ENCODE measurements at places on chromosomes 7 and 10.

DNA sequence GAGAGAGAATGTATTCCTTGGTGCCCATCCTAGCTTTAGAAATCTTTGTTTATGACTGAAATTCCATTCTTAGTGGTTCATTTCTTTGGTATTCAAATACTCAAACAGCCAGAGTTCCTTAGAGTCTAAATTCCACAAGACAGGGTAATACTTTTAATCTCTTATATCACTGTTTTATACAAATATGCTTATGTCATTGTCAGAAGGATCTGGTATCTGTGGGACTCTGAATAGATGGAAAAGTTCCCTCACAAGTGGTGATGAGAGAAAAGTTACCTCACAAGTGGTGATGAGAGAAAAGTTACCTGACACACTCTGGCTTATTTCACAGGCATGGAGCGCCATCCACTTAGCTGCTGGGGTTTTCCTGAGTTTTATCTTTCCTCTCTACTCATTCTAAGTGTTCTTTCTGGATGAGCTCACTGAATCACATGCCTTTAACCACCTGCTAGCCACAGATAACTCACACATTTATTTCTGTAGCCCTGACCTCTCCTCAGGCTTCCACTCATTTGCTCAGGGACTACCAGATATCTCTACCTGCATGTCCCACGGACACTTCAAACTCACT lies 784.0 kb downstream of the SUGCT start:
- no peak for DNase-seq

- no peak for DNase-seq
These were observed 144.7 kb downstream of the PFKFB3 start for GRCh38 chr10:6347391-6347951.

DNA sequence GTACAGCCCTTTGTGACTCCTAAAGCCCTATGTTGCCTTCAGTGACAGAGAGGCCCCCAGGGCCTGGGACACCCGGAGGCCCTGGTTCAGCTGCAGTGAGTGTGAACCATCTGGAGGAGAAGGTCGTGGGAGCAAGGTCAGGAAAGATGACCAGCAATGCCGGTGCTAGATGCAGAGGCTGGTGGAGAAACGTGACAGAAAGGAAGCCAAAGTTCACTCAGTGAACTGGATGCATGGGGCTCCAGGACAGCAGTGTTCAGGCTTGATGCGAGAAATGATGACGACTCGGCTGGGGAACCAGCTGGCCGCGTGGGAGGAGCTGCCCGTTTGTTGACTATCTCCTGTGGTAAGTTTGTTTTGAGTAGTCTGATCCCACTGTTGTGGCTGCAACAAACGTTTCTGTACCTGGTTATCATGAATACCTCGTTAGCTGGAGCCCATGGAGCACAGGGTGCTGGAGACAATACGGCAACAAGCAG lies 54.1 kb upstream of the MKRN1 start:
- DNase-seq = no peak

DNA sequence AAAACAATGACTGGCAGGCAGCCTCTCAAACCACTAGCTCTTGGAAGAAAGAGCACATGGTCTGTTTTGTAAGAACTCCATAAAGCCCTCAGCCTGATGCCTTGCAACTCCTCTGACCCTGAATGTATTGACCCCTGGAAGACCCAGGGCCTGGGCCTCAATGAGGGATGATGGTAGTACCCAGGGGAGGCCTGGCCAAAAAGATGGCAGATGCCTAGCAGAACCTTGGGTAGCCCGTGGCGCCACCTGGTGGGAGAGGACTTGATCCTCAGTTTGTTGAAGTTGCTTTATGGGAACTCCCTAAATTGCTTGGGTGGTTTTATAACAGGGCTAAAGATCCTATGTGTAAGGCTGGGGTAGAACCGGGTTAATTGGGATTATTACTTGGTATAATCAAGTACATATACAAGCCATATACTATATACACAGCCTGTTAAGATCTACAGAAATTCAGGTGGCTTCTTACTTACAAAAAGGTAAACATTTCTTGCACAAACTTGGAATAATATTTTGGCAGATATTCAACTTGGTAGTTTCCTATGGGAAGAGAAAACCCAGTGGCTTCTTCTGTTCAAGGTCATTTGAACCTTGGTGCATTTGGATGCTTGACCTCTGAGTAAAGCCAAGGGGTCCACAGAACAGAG lies 95.8 kb upstream of the CACUL1 start:
- peak; percentile 30 for DNase-seq

DNA sequence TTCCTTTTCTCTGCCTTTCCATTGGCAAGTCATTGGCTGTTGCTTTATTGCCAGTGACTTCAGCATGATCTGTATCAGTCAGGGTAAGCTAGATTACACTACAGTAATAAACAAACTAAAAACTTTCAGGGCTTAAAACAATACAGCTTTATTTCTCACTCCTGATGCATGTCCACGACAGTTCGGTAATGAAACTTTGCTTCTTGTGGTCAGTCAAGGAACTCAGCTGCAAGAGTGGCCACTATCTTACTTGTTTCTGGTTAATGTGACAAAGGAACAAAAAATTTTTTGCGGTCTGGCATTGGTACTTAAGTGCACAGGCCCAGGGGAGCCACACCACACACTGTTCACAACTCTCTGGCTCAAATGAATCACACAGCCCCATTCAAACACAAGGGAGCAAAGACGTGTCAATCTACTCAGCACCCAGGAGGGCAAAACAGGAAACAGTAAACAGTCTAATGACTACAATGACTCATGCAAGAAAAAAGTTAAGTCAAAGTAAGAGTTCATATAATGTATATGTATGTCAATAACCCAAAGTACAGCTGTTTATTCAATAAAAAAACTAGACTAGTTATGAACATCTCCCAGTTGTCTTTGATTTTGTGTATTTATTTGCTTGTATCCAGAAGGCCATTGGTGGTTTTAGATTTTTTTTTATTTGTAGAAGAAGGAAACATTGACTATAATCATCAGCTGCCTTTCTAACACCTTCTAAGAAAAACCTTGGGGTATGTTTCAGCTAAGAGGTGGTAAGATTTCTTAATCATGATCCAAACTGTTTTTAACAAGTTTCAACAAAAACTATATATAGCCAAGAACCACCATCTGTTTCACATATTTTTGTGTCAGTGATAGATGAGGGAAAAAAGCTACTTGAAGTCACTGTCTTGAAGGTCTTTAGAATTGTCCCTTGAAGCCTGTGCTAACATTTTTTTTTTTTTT lies 134.4 kb upstream of the FAM3C start:
- DNase-seq = no peak

GRCh38 chr7:106193661-106194060 lies 81.5 kb upstream of the SYPL1 start:
- no peak for DNase-seq

DNA sequence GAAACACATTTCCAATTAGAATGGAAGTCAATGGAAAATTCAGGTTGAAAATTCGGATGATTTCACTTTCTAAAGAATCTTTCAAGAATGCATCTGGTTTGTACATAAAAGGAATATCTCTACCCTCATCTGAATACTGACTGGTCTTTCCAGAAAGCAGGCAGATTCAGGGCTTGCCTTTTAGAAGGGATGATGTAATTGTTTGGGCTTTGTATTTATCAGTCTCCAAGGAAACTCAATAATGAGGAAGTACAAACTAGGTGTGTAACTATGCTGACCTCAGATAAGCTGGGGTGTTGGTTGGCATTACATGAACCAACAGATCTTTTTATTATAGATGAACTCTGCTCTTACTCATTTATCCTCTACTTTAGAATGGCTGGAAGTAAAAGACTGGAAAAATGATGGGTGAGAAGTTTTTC lies 24.1 kb downstream of the PDLIM1 start:
- DNase-seq = no peak

GRCh38 chr7:22718200-22718711 lies 8.7 kb upstream of the IL6 start:
- no peak for DNase-seq

GRCh38 chr7:144862612-144863319 lies 26.9 kb upstream of the TPK1 start:
- DNase-seq = no peak

DNA sequence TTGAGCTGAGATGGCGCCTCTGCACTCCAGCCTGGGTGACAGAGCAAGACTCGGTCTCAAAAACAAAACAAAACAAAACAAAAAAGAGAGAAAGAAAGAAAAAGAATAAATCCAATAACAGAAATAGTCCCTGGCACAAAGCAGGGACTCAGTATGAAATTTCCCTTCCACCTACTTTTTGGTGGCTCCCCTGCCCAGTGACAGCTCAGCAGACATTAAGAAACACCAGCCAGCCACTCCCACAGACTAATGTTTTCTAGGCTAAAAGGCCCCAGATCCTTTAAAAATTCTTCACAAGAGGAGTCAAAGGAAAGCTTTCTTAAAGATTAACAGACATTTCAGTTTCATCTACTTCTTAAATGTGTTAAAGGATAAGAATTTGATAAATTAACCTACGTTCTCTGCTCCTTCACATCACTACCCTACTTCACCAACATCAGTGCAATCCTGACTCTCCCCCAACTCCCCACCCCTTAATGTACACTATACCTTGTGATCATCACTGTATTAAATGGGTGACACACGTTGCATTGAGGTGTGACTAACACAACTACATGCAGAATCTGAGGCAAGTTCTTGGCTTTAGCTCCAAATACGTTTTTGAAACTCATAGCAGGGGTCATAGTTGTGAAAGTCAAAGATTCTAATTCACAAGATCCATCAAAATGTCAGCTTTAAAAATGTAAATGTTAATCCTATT lies 114.5 kb upstream of the CAV2 start:
- DNase-seq = no peak

DNA sequence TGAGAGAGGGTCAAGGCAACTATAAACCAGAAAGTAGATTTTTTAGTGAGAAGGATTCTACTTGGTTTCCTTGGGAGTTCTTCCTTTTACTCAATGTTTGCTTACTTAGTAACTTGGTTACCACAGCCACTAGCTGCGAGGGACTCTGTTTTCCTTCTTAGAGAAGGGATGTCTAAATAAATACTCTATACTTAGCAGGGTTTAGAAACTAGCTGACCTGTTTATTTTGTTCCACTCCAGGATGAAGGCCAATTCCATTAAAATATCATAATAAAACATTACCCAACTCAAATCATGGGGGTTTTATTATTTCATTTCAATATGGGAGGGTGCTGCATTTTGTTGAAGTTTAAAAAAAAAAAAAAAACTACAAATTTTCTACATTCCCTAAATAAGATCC lies 87.3 kb downstream of the PPP1R3A start:
- no peak for DNase-seq

DNA sequence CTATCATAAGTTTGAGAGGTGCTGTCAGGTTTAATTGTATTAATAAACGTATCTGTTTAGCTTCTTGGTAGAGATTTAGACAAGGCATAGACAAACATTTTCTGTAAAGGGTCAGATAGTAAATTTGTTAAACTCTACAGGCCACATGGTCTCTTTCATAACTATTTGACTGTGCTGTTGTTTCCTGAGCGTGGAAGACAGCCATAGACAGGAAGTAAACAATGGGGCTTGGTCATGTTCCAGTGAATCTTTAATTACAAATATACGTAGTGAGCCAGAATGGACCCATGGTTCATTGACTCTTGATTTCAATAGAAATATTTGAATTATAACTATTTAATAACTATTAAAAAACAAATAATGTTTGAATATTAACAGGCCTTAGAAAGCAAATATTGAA lies 451.1 kb downstream of the SH2D4B start:
- no peak for DNase-seq

- no peak for DNase-seq
These were observed 226.2 kb downstream of the POLR1F start for GRCh38 chr7:19482628-19483027.

GRCh38 chr10:58064714-58065528 lies 202.8 kb downstream of the IPMK start:
- DNase-seq = peak; percentile 29

GRCh38 chr7:108406222-108406890 lies 49.9 kb downstream of the NRCAM start:
- no peak for DNase-seq

- DNase-seq = no peak
These were observed 64.2 kb downstream of the PRLHR start for GRCh38 chr10:118531105-118531852.

- peak; percentile 24 for DNase-seq
These were observed 660 bp downstream of the SUV39H2 start for GRCh38 chr10:14879124-14879927.

DNA sequence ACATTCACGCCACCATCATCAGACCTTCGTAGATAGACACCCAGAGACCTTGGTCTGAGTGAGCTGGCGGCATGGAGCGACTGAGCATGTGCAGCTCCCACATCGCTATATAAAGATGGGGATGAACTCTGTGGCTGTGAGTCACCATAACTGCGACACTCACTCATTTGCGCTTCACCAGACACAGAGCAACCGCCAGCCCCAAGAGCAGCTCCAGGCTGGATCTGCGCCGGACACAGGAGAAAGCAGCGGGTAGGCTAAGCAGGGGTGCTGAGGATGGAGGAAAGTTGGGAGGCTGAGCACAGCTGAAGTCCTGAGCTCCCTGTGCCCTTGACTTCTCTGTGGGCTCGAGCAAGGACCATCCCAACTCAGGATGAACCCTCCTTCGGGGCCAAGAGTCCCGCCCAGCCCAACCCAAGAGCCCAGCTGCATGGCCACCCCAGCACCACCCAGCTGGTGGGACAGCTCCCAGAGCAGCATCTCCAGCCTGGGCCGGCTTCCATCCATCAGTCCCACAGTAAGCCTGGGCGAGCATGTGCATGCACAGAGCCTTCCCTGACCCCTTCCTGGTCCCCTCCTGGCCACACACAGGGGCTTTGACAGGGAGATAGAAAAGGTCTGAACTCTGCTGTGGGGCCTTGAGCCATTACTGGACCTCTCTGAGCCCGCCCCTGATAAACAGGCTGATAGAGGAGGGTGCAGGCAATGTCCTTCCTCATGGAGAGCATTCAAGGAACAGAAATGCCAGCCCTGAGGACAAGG lies at the start of gene OPN4:
Gene OPN4, plus strand, starts transcription at position 137 of the 762 bp plus-strand sequence. Its CDS starts 237 bp downstream, at position 374.
- no peak for DNase-seq

DNA sequence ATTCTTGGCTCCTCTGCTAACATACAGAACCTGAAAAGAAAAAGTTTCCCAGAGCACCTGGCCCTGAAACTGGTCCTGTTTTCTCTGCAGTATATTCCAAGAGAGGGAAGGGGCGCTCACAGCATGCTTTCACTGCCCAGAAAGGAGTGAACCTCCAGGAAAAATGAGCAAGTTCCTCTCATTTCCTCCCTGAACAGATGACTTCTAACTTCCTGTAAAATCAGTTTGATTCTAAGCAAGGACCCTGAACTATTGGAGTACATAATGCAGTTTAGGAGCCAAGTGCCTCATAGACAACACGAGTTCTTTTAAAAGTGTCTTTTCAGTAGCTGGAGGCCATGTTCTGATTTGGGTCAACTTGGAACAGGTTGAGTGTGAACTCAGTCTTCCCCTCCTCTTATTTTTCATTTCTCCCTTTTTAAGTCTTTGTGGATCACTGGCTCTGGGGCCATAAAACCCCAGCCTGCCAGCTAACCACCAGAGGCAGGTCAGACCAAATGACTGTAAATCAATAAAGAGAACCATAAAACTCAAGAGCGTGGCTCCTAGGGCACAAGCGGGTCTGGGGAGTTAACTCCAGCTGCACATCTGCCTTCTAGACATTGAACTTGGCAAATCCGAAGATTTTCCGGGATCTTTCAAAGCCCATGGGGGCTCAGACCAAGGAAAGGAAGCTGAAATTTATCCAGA lies 5.9 kb upstream of the LRRC18 start:
- DNase-seq = no peak
